ENCODE measurements at places on chromosomes 5 and 9. TPM values are rescaled to one million over a fixed set of nuclear protein-coding genes. Genes with fewer than 3 reads are reported as not detected.

DNA sequence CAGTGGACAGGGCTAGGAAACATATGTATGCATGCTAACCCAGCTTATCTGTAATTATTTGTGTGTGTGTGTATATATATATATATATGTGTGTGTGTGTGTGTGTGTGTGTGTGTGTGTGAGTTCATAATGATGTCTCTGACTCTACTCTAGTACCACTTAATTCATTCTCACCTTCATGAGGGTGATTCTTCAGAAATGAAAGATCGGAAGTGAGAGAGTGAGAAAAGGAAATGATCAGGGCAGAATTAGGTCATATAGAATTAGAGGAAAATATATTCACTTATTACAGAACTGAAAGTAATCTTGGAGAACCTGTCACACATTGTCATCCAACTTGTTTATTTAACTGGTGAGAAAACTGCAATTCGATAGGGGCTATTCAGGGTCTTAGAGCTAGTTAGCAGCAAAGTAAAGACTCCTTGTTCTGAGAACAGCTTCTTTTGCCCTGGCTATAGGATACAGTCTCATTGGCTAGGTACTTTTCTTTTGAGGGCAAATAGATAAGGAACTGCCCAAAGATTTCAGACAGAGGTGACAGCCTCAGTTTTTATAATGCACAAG is 58.8 kb downstream of the C9orf153 start:
- DNase-seq, result no peak

Gene ANKRD33B
- total RNA-seq, result 26.4 TPM

Gene LCN2
- total RNA-seq, result not detected

- no peak for DNase-seq
Measured at GRCh38 chr5:80763211-80763610, 108.4 kb upstream of the DHFR start.

GRCh38 chr5:90598293-90598692 is 39.7 kb downstream of the ADGRV1 start:
- DNase-seq, result no peak

- no peak for DNase-seq
Measured at GRCh38 chr5:180783340-180784052, 19.1 kb downstream of the MGAT1 start.

Gene CACFD1
- total RNA-seq, result 22.6 TPM

Gene ORM2
- not detected for total RNA-seq

GRCh38 chr5:140118302-140118936 is 4.5 kb downstream of the PURA start:
- no peak for DNase-seq

- DNase-seq, result no peak
Measured at GRCh38 chr9:69019808-69020207, 5.9 kb upstream of the PRKACG start.

DNA sequence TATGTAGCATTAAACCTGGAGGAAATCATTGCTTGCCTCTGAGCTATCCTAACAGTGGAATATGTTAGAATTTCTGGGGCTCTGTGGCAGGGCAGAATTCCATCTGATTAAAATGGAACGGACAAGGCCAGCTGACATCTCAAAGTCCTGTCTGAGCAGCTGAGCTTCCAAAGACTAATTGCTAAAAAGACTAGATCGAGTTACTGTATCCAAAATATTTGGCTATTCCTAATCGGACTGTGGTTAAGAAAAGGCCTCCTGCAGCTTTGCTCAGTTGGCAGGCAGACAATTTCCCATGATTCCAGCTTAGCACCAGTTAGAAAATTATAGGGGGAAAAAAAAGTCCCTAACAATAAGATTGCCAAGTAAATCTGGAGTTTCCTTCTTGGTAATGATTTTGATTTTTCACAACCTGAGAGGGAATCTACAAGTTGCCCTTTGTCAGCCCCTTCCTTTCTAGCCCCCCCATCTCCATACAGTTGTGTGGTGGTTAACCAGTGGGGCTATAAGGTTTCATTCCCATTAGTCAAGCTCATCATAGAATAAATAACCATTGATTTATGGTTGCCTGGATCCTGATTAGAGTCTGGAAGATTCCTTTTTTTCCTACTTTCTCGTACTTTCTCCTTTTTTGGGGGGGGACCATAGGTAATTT is 26.4 kb downstream of the PTGR1 start:
- DNase-seq, result no peak

Gene FOXI1
- not detected for total RNA-seq

DNA sequence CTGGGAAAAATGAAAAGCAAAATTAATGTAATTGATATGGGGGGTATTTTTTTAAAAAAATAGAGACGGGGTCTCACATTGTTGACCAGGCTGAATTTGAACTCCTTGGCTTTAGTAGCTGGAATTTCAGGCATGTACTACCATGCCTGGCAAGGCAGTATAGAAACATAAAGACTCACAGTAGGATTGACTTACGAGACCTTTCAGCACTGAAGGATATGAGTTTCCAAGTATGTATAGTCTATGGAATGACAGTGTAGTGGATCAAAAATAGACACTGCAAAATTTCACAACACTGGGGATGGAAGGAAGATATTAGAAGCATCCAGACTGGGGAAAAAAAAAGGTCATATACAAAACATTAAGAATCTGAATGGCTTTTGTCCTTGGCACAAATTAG is 6.8 kb downstream of the DCP2 start:
- DNase-seq, result no peak

Gene AGXT2
- total RNA-seq, result not detected

GRCh38 chr5:60891667-60892066 is 47.6 kb upstream of the ELOVL7 start:
- DNase-seq, result no peak

Data from dorsolateral prefrontal cortex (tissue), 122 donors.